ENCODE measurements at places on chromosomes 16 and 17.

GRCh38 chr17:75447951-75448856 lies 8.2 kb upstream of the TMEM94 start:
- no peak for DNase-seq

DNA sequence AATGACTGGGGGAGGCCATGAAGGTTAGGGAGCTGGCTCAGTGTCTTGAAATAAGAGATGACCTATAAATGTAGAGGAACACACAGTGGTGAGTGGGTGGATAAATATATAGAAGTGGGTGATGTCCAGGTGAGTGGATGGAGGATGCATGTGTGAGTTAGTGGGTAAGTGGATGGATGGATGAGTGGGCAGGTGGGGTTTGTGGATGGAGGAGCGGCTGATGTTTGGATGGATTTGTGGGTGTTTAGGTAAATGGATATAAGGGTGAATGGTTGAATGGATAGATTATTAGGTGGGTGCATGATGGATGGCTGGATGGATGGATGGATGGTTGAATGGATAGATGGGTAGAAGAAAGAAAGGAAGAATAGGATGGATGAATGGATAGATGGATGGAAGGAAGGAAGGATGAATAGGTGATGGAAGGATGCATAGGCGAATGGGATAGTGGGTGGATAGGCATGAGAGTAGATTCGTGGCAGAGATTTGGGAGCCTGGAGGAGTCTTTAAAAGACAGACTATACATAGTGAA lies 19.1 kb upstream of the TAC4 start:
- DNase-seq, result no peak

DNA sequence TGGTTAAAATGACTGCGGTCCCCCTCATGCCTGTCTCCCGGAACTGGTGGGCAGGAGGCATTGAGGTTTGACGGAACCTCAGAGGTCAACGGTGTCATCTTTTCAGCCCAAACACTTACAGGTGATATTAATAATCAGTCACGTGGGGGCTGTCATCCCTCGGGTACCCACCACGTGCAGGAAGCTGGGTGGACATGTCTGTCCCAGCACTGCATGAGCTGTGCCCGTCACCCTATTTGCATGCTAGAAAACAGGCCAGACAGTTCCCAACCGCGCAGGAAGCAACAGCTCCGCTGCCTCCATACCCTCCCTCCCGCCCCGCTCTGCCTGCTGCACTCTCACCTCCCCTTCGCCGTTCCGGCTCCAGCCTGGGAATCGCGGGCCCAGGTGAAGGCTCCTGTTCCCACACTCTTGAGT lies 1.4 kb downstream of the SYNGR3 start:
- DNase-seq, result no peak

DNA sequence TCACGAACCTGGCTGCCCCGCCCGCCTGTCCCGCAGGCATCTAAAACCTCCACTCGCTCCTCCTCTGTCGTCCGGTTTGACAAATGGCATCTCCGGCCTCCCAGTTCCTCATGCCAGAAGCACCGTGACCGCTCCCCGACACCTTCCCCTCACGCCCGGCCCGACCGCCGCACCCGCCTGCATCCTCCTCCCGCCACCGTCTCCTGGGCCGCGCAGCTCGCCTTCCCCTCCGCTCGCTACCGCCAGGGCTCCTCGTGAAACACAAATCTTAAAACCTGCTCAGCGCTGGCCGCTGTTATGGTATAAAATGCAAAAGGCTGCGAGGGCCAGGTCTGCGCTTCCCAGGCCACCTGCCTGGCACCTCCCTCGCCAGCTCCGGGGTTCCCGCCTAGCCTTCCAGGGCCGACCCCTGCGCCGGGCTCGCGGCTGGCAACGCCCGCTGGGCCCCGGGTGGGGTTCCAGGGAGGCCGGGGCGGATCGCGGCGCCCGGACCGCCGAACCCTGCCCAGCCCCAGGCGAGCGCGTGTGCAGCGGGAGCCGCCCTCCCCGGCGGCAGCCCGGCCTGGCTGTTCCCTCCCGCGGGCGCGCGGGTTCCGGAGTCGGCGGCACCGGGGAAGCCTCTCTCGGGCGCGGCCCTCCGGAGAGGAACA lies 488 bp downstream of the SPSB3 start:
- DNase-seq, result no peak

GRCh38 chr17:13597723-13598347 lies 3.9 kb downstream of the HS3ST3A1 start:
- peak; percentile 85 for DNase-seq

- DNase-seq, result no peak
These were observed 9.0 kb downstream of the KRT24 start for GRCh38 chr17:40694584-40694983.

DNA sequence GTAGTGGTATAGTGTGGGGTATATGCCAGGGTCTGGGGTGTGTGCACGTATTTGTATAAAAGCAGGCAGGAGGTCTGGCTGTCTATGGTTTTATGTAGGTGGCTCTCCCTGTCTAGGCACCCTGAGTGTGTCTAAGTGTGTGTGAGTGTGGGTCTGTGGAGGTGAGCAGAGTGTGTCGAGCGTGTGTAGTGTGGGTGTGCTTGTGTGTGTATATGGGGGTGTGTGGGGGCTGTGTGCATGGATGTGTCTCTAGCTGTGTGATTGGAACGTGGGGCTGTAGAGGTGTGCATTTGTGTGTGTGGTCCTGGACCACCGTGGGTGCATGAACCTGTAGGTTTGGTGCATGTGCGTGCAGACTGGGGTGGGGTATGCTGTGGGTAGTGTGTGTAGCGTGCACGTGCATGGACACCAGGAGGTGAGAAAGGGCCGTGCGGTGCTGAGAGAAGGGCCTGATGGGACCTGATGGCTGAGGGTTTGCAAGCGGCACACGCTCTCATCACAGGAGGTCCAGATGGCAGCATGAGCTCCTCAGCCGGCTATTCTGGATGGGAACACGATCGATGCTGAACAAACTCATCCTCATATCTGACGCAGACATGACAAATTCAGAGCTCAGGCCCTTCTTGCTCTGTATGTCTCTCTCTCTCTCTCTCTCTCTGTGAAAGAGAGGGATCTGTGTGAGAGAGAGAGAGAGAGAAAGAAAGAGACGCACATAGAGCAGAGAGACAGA lies 27.7 kb downstream of the SPACA3 start:
- DNase-seq, result no peak
